Omental fat pad (tissue), 4 donors: ENCODE measurements at places on chromosomes 11 and 22. TPM values are rescaled to one million over a fixed set of nuclear protein-coding genes. Genes with fewer than 3 reads are reported as not detected.

Gene UBQLN3
- total RNA-seq, result 0.82 TPM

Gene SOX10
- not detected for total RNA-seq

Gene RFPL1
- total RNA-seq, result not detected

DNA sequence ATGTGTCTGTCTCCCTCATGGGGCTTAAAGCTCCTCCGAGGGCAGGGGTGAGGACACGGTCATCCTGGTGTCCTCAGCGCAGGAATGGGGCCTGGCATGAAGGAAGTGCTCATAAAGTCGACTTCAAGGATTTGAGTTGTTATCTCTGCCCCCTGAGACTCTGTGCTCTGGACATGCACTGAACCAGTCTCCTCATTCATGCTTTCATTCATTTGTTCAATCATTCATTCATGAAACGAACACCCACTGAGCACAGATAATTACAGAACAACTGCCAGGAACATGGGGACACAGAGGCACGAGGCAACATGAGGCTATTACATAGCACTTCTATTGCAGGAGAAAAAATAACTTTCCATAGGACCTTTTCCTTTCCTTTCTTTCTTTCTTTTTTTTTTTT, 16.5 kb downstream of the TMPRSS6 start:
- DNase-seq, result no peak

DNA sequence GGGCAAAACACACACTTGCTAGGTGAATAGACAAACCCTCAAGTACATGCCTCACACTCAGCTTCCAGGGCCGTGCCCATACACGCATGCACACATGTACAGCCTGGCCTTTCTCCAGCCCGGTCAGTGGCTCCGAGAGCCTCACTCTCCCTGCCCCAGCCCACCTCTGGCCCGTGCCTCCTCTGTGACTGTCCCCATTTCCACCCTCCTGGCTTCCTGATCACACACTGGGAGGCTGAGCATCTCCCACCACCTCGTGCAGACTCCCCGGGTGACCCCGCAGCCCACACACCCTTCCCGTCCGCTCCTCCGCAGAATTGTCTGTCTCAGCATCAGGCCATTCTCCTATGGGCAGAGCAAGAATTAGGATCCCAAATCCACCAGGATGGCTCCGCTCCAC, 634.1 kb downstream of the TBC1D22A start:
- DNase-seq, result no peak

DNA sequence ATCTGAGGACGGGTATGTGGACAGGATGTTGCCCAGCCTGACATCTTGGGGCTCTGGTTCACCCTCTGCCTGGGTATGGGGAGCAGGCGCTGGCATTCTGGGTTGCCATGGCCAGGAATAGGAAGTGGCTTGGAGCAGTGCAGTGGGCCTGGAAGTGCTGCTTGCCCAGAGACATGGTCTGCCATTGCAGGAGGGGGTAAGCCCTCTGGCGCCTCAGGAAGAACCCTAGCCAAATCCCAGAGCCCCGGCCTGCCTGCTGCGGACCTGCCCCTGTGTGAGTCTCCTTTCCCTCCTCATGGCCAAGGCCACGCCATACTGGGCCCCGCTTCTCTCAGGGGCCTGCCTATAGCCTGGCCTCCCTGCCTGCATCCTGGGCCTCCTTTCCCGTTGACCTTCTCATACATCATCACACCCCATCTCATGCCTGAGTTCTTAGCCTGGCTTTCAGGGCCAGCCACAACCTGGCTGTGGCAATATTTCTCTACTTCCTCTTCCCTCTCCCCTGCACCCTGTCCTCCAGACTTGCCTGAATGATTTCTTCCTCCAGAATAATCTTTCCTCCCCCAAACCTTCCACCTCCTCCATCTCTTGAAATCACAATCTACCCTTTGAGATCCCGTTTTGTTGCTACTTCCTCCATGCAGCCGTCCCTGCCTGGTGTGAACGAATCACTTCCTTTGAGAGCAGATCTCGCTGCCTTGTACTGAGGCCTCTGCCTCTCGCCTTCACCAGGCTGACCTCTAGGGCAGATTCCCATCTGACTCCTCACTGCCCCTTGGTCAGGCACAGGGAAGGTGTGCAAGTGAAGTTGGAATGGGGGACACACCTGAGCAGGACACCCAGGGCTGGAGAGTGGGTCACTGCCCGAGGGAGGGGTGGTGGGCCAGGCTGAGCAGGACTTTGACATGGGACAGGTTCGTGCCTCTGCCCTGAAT, 5.2 kb downstream of the CAPN5 start:
- DNase-seq, result peak; percentile 14
